ENCODE measurements at places on chromosomes 3 and 15. TPM values are rescaled to one million over a fixed set of nuclear protein-coding genes. Genes with fewer than 3 reads are reported as not detected.

AHSG gene
- not detected for polyA plus RNA-seq

DNAJA4 gene
- polyA plus RNA-seq, result 92.8 TPM

- DNase-seq, result no peak
These were observed 9.0 kb upstream of the LRRFIP2 start for GRCh38 chr3:37183375-37183831.

DNA sequence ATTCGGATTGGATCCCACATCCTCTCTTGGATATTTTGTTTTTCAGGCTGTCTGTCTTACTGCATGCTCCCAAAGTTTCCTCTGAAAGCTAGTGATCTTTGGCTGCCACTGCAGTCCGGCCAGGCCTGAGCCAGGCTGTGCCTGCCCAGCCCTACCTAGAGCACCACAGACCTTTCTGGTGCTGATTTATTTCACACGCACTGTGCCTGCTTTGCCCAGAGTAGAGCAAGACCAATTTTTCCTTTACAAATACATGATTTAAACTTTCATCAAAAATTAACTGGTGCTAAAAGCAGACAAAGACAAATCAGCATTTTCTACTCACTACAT is 28.0 kb upstream of the NDUFB4 start:
- DNase-seq, result no peak
